Stimulated activated CD4-positive, alpha-beta T cell treated with anti-CD3 and anti-CD28 coated beads, Interleukin-15, amount 100 ng/mL, for 48 hours (primary cell): ENCODE measurements at places on chromosomes 2 and 18.
A peak's percentile ranks its signal among the peaks of the same experiment; 100 is the strongest.

GRCh38 chr18:57432751-57433400, 2.3 kb upstream of the ONECUT2 start:
- DNase-seq: no peak

- no peak for DNase-seq
Observed at GRCh38 chr2:119086327-119086726, 72.2 kb downstream of the C1QL2 start.

- no peak for DNase-seq
Observed at GRCh38 chr2:206452242-206452641, 8.9 kb downstream of the ADAM23 start.

DNA sequence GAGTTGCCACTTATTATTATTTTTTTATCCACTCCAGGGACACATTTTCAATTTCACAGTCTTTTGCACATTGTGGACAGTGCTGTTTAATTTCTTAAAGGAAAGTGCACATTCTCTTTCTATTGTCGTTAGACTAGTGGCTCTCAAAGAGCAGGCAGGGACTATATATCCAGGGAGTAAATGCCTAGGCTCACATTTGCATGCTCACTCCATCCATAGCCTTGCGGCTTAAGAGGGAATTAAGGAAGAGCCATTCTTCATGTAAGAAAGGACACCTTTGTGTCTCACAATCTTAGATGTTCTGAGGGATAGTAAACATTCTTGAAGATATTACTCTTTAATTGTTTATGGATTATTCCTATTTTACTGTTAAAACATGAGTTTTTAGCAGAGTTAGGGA, 70.8 kb downstream of the FIGN start:
- DNase-seq: no peak

DNA sequence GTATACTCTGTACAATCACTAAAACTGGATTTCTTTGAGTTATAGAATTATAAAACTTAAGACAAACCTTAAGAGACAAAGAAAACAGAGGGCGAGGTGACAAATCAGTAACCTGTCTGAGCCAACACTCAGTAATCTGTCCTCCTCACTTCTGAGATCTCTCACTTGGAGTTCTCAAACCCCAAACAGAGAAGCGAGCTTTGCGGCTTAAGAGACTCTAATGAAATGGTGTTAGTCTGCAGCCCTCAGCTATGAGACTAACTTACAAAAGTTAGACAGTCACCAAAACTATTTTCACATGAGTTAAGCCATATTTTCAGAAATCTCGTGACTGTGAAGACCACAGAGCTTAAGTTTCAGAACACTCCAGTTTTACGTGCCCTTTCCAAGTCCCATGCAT, 140.6 kb downstream of the TMX3 start:
- no peak for DNase-seq

GRCh38 chr2:88212251-88212790, 42.2 kb downstream of the THNSL2 start:
- DNase-seq: no peak

DNA sequence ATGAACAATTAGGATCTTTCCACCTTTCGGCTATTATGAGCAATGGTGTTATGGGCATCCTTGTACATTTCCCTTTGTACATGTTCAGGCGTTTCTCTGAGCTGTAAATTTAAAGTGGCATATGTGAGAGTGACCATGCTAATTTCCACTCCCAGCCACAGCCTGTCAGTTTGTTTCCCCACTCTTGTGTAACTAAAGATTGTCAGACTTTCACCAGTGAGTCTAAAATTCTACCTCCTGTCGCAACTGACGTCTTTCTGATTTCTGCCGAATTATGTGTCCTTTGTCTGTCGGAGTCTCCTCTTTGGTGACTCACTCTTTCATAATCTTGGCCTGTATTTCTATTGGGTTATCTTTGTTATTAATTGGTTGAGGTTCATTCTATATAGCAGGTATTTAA, 50.7 kb downstream of the TRAPPC12 start:
- DNase-seq: no peak

DNA sequence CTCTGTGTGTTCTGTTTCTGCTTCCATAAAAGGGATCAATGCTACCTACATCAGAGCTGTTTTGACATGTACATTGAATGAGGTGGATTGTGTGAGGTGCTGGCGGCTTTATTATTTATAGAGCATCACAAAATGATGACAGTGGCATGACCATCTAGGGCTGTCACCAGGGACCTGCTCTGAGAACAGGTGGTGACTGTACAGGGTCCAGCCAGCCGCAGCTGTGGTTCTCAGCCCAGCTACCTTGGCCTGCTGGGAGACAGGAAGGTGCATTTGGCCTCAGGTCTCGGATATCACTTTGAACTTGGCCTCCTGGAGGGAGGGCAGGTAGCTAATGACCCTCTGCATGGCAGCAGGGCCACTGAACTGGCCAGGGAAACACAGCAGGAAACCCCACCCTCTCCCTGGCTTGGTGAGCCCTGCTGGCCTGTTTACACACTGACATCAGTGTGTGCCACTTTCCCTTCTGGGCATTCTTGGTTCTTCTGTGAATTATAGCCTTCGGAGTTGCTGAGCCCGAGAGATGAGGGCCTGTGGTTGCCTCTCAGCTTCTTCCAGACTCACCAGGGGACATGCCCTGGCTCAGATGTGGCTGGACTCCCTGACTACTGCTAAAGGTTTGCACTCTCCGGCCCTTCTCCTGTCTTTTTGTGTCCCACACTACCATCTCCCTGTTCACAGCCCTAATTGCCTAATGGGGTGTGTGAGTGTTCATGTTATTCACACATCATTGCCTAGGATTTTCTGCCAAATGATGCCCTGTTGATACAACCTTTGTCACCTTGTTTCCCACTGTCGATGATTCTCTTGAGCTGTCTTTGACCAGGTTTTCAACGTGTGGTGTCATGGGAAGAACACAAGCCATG, 109.2 kb upstream of the RAB12 start:
- no peak for DNase-seq

- DNase-seq: no peak
Observed at GRCh38 chr18:54089749-54090459, 134.6 kb downstream of the MBD2 start.

DNA sequence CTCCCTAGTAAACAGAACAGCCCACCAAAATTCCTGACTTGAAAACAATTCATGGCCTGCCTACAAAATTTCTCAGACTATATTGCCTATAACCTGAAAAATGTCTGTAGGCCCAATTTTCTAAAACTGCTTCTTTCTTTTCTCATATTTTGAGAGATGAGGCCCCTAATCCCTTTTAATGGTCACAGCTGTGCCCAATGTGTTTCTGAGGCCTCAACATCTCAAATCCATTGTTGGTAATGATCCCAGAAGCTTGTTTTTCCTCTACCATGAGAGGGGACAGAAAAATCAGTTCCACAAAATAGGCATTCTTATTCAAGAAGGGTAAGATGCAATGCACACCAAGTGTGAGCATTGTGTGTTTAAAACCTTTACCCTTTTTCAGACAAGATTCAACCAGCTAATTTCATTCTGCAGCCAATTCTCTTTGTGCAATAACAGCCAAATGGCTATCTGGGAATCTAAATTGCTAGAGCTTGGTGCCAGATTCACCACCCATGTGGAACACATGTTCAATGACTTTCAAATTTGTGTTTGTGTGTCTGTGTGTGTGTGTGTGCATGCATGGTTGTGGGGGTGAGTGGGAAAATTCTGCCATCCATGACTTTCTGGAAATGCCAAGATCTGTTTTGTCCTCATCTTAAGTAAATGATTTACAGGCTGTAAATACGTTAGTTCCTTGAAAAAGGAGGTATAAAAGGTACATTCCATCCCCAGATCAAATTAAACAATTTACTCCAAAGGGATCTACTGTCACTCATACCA, 319.5 kb downstream of the TNS1 start:
- no peak for DNase-seq

DNA sequence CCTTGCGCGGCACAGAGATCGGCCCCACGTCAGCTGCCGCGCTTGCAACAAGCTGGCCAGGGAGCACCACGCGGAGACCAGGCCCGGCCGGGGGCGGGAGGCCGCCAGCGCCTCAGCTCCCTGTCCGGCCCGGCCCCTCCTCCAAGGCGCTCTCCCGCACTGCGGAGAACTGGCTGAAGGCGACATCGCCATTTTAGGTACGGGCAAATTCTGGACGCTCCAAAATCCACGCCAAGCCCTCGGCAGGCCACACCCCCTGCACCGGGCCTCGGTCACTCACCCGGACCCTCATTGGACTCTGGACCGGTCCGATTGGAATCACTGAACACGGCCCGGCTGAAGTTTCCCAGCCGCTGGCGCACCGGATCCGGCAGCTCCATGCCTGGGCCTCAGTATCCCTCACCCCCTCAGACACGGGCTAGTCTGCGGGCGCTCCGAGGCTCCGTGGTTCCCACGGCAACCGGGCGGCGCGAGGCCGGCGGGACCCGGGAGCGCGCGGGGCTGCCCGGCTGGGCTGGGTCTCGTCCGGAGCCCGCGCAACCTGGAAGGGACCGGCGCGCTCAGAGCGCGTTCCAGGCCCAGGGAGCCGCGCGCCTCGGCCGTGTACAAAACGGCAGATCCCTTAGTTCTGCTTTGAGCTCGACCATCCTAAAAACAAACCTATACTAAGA, at the start of gene TMEM17:
TMEM17 (minus strand) TSS at position 446 of the 671 bp plus-strand sequence; CDS start at position 380, 66 bp downstream.
- DNase-seq: peak; percentile 20

- DNase-seq: no peak
Observed at GRCh38 chr2:67878743-67879142, 184.1 kb downstream of the C1D start.

DNA sequence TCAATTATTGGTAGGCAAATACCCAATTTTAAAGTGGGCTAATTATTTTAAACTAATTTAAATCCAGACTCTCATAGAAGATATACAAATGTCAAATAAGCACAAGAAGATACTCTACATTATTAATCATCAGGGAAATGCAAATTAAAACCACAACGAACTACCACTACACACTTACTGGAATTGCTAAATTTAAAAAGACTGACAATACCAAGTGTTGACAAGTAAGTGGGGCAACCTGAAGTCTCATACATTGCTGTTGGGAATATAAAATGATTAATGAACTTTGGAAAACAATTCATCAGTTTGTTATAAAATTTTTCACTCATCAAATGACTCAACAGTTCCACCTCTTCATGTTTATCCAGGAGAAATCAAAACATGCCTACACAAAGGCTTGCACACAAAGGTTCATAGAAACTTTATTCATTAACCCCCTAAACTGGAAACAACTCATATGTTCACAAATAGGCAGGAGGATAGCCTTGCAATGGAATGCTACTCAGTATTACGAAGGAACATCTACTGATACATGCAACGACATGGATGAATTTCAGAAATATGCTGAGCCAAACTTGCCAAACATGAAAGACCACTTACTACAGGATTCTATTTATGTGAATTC, 120.8 kb downstream of the MCFD2 start:
- DNase-seq: no peak

DNA sequence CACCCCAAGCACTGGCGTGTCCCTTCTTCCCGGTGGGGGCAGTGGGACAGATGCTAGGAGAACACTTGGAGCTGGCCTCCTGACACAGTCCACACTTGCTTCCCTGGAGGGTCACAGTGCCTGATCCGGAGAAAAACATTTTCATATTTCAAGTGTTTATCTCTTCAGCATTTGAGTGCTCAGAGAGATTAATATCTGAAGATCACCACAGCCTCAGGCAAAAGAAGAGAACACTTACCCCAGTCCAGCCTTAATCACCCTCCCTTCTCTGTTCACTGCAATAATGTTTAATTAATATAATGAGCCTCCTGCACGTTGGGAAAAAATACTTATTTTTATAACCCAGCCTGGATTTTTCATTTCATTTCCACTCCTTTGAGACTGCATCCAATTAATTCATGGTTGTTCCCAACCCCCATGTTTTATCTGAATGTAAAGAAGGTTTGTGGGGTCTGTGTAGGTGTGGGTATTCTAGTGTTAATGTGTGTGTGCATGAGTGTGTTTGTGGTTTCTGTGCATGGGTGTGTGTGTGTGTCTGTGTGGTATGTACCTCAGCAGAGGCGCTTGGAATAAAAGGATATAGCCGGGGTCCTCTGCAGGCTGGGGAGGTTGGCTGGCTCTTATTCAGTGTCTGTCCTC, 72.1 kb downstream of the NRP2 start:
- no peak for DNase-seq

- DNase-seq: no peak
Observed at GRCh38 chr2:34030273-34030672, 431.2 kb upstream of the FAM98A start.

DNA sequence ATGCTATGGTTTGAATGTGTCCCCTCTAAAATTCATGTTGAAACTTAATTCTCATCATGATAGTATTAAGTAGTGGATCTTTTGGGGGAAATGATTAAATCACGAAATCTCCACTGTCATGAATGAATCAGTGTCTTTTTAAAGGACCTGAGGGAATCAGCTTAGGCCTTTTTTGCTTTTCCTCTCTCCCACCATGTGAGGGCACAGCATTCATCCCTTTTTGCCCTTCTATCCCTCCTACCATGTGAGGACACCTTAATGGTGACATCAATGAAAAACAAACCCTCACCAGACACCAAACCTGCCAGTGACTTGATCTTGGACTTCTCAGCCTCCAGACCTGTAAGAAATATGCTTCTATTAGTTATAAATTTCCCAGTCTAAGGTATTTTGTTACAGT, 247.1 kb upstream of the UBE2E3 start:
- DNase-seq: no peak

GRCh38 chr2:240822280-240822847, 2.3 kb upstream of the KIF1A start:
- no peak for DNase-seq

- no peak for DNase-seq
Observed at GRCh38 chr2:241033336-241033987, 35.0 kb downstream of the SNED1 start.

DNA sequence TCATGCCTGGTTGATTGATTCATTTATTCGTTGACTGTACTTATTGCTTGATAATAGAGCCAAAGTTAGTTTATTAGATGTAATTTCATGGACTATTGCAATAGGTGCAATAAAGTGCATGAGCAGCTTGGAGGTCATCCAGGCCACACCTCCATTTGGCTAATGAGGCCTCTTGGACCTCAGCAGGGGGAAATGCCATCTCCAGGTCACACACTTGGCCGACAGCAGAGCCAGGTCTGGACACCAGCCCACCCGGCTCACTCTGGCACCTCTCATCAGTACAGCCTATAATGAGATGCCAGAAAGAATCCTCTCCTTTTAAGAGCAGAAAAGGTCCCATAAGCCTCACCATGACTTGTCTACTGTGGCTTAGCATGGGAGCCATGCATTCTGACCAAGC, 71.2 kb upstream of the AFF3 start:
- no peak for DNase-seq

- DNase-seq: no peak
Observed at GRCh38 chr2:1097101-1097500, 146.5 kb downstream of the SNTG2 start.

DNA sequence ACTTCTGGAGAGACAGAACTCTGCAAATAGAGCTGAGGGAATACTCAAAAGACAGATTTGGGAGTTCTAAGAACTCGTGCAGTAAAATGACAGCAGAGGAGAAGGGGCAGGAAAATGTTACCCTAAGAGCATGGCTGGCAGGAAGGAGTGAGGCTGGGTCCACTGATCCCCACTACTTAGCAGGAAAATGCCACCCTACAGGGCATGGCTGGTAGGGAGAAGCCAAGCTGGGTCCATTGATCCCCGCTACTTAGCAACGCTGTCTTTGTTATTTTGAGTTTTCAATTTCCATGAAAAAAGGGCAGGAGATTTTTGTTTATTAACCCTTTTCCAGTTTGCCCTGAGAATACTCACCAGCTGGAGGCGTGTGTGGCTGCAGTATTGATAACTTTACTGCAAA, 100.3 kb upstream of the TMEM200C start:
- DNase-seq: no peak

GRCh38 chr18:61086657-61087056, 246.6 kb upstream of the CDH20 start:
- DNase-seq: no peak

- DNase-seq: no peak
Observed at GRCh38 chr2:230910546-230911177, 14.4 kb downstream of the GPR55 start.
